ENCODE measurements at places on chromosomes 16 and 17.
A peak's percentile ranks its signal among the peaks of the same experiment; 100 is the strongest.

DNA sequence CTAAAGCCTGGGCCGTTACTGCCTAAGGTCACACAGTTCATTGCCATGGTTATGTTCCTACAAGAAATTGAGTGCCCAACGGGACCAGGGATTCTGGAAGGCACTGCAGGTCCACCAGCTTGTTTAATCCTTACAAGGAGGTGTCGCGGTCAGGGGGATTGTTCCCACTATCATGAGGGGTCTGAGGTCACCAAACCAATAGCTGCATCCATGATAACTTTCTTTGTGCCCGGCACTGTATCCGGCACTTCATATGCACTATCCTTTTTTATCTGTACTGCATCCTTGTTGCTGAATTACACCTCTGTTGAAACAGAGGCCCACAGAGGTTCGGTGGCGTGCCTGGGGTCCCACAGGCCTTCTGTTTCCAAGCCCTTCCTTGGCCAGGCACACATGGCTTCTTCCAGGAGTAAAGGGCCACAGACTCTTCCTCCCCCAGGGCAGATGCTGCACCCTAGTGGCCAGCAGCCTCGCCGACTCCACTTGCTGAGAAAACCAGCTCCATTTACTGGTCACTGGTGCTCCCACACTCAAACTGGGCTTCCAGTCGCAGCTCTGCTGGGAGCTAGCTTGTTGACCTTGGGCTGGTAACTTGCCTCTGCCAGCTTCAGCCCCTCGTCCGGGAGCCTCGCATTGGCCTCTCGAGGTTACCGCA, 82.0 kb upstream of the PLCG2 start:
- no peak for DNase-seq

GRCh38 chr16:71775949-71776348, 32.7 kb downstream of the AP1G1 start:
- DNase-seq, result no peak

- DNase-seq, result no peak
Observed at GRCh38 chr17:70872103-70872502, 702.8 kb downstream of the KCNJ2 start.

GRCh38 chr17:35432176-35433074, at the start of gene SLFN12:
Gene SLFN12 (minus strand): TSS chr17:35432500. CDS start chr17:35423028, 9,472 bp downstream.
- no peak for DNase-seq

DNA sequence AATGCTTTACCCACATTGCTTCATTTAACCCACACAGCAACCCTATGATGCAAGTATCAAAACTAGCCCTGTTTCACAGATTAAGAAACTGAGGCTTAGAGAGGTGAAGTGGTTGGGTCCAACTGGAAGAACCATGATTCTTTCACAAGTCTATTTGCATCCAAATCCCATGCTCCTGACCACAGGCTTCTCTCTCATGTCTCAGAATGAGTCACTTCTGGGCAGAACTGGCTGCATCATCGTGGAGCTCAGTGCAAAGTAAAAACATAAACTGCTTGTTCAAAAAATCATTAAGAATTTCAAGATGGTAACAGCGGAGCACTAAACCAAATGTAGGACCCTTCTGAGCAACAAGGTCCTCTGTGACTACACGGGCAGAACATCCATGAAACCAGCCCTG, 20.2 kb upstream of the CES1 start:
- DNase-seq, result no peak

DNA sequence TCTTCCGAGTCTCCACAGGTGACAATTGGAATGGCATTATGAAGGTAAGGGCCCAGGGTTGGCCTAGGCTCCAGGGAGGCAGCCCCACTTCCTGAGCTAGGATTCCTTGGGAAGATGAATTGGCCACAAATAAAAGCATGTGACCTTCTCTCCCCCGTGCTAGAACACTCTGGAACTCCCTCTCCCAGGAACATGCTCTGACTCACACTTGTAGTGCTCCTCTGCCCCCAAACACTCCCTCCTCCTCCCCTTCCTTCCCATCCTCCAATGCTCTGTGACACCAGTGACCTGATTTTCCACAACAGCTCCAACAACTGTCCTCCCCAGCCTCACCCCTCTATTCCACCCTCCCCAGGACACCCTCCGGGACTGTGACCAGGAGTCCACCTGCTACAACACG, 16.4 kb upstream of the ABCC3 start:
- no peak for DNase-seq

DNA sequence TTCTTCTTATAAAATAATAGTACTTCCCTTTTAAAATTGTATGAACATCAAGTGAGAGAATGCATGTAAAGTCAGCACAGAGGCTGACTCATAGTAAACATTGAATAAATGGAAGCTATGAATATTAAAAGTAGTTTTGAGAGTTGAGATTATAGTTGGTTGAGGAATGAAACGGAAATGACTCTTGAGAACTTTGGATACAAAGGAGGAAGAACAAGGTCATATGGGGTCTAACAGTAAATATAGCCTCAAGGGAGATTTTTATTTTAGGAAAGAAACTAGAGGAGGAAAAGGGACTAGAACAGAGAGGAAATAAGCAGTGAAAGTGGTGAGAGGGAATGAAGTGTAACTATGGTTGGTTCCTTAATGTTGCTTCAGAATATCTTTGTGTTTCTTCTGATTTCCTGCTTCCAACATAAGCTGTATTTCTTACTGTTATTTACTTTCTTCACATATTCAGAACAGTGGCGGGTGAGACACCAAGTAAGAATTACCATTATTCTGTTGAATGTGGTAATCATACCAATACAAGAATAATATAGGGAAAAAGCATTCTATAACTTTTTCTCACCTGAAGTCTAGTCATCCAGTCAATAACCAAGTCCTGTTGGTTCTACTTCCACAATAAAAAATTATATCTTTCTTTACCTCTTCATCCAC, 165.1 kb downstream of the CHD9 start:
- DNase-seq, result no peak

DNA sequence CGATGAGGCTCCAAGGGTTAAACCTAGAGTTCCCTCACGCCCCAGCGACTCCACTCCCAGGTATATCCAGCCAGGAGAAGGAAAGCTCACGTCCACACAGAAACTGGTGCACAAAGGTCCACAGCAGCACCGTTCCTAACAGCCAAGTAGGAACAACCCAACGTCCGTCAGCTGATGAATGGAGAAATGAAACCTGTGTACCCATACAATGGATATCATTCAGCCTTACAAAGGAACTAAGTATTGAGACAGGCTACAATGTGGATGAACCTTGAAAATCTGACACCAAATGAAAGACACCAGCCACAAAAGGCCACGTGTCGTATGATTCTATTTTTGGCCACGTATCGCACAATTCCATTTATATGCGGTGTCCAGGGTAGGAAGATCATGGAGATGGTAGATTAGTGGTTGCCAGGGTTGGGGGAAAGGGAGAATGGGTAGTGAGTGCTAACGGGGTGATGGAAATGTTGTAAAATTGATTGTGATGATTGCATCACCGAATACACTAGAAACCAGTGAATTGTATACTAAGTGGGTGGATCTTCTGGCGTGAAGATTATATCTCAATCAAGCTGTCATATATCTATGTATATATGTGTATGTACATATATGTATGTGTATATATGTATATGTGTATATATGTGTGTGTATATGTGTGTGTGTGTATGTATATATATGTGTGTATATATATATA, 30.1 kb downstream of the NLRC3 start:
- no peak for DNase-seq

GRCh38 chr17:27449541-27449940, 6.7 kb upstream of the KSR1 start:
- DNase-seq, result no peak

DNA sequence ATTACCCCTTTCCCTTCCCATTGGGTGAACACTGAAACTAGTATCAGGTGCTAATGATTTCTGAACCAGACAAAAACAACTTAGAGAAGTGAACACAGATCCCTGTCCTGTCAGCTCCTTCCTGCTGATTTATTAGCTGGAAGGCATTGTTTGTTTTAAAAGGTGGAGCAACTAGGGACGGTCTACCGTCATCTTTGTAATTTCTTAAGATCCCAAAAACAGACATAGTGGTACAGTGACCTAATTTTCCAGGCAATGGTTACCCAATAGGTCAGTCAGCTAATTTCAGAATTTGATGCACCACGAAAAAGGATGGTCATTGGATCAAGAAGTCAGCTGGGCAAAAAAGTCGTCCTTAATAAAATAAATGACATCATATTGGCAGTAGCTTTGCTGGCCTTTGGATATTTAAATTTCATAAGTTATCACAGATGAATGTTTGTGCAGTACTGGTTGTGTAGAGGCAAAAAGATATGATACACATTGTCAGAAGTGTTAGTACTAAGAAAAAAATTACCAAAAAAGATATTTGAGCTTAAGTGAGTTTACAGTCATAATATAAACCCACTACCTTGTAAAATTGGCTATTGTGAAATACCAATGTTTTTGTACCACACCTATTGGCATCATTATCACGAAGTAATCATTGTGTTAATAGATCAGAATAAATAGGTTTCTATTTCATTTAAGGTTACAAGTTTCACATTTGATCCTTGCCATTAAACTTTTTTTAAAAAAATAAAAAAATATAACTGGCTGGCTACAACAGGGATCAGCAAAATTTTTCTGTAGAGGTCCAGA, 27.2 kb upstream of the KCNJ16 start:
- no peak for DNase-seq

GRCh38 chr17:39223907-39224777, 1.6 kb downstream of the STAC2 start:
- DNase-seq, result no peak

DNA sequence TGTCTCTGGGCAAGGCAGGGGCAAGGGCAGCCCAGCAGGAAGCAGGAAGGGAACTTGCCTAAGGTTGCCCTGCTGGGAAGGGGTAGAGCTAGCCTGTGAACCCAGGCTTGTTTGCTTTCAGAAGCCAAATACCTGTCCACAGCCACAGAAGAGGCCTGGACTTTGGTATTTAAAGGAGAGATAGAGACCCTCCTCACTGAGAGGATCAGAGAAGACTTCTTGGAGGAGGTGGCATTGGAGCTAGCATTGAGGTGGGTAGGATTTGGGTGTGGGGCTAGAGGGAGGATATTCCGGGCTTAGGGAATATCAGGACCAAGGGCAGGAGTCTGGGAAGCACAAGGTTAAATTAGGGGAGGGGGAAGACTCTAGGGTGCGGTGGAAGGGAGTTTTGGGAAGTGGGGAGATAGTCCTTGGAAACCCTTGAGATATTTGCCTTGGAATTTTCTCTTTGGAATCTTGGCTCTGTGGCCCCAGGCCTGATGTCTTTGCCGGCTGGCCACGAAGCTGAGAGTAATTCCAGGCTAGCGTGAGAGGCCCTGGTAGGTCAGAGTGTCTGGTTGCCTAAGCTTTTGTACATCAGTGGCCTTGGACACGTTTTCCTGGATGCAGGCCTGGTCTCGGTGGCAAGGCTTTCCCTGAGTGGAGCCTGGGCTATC, 13.1 kb upstream of the ETV4 start:
- DNase-seq, result no peak

- DNase-seq, result no peak
Observed at GRCh38 chr17:34291721-34292348, 6.3 kb downstream of the CCL11 start.

DNA sequence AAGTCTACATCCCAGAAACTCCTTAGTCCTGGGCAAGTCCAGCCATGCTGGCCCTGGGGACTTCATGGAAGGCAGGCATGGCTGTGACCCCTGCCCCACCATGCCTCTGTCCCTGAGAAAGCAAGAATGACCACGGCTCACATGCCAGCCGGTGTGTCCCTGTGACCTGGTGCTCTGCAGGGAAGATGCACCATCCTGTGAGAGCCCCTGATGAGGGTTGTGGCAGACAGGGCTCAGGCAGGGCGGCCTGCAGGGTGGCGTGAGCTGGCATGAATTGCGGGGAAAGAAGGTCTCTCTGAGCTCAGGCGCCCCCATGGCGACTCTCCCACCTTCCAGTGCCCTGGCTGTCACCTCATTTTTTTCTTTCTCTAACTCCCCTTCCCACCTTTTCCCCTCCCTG, 260.3 kb downstream of the RBFOX3 start:
- DNase-seq, result no peak

DNA sequence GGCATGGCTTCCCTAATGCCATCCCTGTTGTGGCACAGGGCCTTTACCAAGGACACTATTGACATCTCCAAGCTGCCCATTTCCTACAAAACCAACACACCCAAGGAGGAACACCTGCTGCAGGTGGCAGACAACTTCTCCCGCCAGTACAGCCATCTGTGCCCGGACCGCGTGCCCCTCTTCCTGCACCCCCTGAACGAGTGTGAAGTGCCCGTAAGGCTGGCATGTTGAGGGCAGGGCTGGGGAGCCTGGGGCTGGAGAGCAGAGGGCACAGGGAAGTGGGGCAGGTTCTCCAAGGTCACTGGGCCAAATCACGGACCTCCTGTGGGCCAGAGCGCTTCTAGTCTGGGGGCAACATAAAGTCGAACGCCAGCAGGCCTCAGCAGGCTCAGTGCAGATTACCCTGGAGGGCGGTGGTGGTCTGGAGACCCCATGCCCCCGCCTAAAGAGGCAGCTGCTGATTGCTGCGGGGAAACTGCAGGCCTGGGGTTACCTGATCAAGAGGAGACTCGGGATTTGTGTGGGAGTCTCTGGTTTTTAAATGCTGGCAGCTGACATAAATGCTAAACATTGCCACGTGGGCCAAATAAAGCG, 4.3 kb downstream of the DRC7 start:
- DNase-seq, result no peak

GRCh38 chr17:37361543-37361942, 14.2 kb upstream of the C17orf78 start:
- no peak for DNase-seq

GRCh38 chr16:57630931-57631845, 2.8 kb downstream of the ADGRG1 start:
- DNase-seq, result no peak

DNA sequence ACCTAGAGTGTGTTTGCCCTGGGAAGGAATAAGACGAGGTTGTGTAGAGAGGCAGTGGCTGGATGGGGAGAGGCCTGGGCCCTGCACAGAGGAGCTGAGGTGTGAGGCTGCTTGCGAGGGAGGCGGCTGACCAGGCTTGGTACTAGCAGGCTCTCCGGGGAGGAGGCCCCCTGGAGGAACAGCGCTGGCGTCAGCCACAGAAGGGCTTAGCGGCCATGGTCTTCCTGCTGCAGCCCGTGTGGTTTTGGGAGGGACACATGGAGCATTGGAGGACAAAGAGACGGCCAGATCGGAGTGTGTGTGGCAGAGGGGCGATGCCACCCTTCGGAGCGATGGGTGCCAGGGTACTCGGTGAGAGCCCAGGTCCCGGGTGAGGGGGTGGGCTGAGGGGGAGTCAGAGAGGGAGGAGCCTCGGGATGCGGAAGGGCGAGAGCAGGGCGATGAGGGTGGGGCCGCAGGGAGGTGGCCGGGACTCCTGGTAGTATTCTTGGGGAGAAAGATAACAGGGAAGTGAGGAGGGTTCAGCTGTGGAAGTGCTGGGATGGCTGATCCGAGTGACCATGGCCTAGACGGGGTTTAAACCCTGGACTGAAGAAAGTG, 8.3 kb downstream of the BANP start:
- peak; percentile 73 for DNase-seq

DNA sequence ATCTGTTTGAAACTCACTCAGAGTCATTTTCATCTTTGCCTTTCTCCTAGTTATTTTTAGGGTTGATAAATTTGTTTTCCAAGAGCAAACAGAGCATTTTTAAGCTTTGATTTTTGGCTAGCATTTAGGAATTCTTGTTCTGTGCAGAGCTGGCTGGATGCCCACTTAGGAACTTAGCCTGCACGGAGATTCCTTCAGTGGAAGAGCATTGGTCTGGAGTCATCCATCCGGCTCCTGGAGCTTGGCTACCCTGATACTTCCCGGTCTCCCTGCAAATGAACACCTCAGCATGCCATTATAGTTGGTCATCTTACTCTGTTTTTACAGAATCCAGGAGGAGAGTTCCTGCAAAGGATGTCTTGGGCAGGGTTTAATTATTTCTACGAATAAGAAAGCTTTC, 57.1 kb downstream of the SPECC1 start:
- DNase-seq, result no peak

GRCh38 chr17:2361010-2361760, 23.9 kb downstream of the SGSM2 start:
- DNase-seq, result no peak
